ENCODE measurements at places on chromosomes 12 and 14. TPM values are rescaled to one million over a fixed set of nuclear protein-coding genes. Genes with fewer than 3 reads are reported as not detected.

KERA gene
- total RNA-seq: not detected

YEATS4 gene
- total RNA-seq: 37.7 TPM

DNA sequence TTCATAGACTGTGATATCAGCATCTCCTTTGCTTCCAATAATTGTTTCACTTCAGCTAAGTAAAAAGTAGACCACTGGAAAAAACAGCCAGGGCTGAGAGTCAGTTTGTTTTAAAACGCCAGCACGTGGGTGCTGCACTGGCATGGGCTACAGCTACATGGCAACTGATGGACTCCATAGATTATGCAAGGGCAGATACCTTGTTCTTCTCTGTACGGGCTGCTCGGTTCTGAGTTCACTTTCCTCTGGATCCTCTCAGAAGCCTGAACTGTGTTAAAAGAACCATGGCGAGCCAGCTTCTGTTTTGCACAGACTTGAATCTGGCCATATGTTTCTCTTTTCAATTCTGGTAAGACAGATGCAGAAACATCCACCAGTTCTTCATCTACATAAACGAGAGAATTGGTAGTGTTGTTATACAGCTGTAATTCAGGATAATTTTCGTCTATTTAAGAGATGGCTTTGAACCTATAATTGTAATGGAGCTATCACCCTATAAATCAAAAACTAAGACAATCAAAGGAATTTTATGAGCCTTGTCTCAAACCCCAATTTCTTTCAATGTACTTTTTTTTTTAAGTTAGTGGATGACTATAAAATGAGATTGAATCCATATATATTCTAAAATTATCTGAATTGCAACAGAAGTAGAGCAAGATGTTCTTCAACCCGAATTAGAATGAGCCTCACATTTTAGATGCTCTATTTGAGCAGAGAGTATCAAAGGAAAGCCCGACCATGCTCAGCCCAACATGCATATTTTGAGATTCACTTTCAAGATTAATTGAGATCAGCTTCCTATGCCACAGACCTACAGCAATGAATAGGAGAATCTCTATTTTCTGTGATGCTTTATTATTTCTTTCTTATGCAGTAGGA lies 31.5 kb downstream of the E2F7 start:
- no peak overlapping the region for H3K4me3 ChIP-seq
- peaks cover 76% of the 10 kb centered on the region for H3K36me3 ChIP-seq
- H3K27me3 ChIP-seq: no peaks in the 10 kb centered on the region

INSM2 gene
- not detected for total RNA-seq

ANO2 gene
- total RNA-seq: 4.2 TPM

GRCh38 chr12:1859643-1860042 lies 39.3 kb downstream of the LRTM2 start:
- H3K27ac ChIP-seq: no peak overlapping the region
- no peaks in the 10 kb centered on the region for H3K36me3 ChIP-seq

- no peak overlapping the region for H3K4me3 ChIP-seq
- no peak for DNase-seq
- H3K27ac ChIP-seq: no peak overlapping the region
- no peaks in the 10 kb centered on the region for H3K4me1 ChIP-seq
- H3K36me3 ChIP-seq: no peaks in the 10 kb centered on the region
Measured at GRCh38 chr12:103884316-103884715, 43.3 kb upstream of the NT5DC3 start.

DNA sequence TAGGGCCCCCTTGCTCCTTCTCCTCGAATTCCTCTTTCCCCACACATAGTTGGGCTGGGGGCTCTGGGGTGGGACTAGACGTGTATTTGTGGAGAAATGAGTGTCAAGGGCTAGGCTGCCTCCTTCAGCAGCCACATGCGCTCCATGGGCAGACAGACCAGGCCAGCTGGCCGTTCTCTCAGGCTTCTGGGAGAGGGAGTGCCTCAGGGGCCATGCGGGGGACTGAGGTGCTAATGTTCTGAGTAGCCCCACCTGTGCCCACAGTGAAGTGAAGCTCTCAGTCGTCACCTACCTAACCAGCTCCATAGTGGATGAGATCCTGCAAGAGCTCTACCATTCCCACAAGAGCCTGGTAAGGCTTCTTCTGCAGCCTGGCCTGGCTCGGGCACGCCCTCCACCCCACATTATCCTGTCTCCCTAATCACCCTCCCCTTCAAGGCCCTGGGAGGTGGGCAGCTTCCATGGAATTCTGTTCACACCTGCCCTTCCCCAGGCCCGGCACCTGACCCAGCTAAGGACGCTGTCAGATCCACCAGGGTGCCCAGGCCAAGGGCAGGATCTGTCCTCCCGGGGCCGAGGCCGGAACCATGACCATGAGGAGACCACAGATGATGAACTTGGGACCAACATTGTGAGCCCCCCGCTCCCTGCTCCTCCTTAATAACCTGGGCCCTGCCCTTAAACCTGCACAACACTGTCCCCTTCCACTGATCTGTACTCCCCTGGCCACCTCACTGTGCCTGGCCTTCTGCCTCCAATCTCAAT lies 9.0 kb upstream of the CPNE6 start:
- DNase-seq: no peak
- H3K4me1 ChIP-seq: no peaks in the 10 kb centered on the region
- H3K27ac ChIP-seq: no peak overlapping the region
- H3K27me3 ChIP-seq: no peaks in the 10 kb centered on the region
- H3K36me3 ChIP-seq: peaks cover 4% of the 10 kb centered on the region

DNA sequence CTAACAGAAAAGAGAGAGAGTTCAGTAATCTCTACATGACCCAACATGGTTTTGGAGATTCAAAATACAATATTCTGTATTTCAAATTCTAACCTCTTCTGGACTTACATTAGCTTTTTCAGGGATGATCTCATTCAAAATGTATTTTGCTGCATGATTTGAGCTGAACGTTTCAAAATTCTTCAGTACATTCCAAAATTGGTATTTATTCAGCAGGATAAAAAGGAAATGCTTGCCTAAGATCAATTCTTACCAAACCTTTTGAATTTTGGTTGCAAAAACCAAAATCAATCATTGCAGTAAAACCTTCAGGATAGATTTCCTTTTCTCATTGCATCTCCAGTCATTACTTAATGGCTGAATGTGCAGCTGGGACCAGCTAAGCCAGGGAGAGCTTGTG lies 1761.3 kb upstream of the SEL1L start:
- H3K36me3 ChIP-seq: peaks cover 2% of the 10 kb centered on the region
- H3K4me1 ChIP-seq: no peaks in the 10 kb centered on the region
- no peak for DNase-seq

DNA sequence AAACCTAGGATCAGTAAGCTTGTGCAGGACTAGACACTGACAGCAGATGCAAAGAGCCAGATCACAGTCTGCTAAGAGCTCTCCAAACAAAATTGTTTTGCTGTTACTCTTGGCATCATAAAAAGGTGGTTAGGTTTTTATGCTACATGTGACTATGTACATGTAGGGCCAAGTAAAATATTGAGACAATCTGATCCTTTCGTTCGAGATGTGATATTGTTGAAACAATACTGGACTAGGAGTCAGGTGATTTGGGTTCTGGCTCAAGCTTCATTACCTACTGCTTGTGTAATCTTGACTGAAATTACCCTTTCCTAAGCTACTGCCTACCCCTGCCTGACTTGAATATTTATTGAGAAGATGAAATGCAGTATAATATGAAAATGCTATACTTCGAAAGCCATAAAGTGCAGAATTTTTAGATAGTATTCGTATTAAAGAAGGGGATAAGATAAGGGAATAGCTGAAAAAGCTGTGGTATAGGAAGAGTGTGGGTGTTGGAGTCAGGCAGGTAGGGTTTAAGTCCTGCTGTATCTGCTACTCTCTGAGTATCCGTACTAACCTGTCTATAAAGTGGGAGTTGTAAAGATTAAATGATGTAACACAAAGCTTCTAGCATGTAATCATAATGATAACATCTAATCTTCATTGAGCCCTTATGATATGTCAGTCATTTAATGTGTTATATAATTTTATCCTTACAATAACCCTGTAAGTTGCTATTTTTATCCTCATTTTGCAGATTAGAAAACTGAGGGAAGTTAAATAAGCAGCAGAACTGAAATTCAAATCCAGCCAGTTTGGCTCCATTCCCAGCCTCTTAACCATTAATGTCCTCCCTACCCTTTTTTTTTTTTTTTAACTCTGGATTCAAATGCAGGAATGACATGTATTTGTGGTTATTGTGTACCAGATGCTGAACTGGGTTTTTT lies 38.6 kb upstream of the ATF1 start:
- H3K4me1 ChIP-seq: no peaks in the 10 kb centered on the region
- no peak overlapping the region for H3K27ac ChIP-seq
- no peak for DNase-seq
- H3K4me3 ChIP-seq: no peak overlapping the region
- peaks cover 69% of the 10 kb centered on the region for H3K36me3 ChIP-seq

DNA sequence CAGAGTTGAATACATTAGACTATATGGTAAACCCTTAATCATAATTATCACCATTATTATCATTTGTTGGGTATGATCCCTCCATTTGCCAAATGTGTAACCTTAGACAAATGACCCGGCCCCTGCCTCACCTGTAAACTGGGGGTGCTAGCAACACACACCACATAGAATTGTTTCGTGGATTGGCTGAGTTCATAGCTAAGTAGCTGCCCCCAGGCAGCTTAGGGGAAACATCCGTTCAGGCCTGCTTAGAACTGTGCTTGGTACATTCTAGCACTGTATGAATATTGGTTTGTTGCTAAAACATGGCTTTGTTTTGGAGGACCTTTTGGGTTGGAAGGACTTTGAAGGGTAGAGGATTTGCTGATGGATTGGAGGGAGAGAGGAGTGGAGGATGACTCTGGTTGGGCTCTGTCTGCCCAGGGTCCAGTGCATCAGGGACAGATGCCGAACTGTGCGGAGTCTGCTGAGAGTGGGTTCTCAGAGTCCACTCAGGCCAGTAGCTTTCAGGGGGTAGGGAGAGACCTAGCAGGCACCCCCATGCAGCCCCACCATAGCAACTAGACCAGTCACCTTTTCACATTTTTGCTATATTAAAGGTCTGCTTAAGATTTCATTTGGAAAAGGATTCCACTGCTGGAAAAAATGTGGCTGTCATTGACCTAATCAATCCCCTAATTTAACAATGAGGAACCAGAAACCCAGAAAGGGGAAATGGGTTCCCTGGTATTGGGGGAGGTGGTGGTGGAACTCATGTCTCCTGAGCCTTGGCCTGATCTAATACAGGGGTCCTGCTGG lies 2.2 kb downstream of the RIN3 start:
- H3K4me1 ChIP-seq: no peaks in the 10 kb centered on the region
- H3K36me3 ChIP-seq: no peaks in the 10 kb centered on the region
- H3K27ac ChIP-seq: no peak overlapping the region

PELI2 gene
- total RNA-seq: 16.2 TPM

DNA sequence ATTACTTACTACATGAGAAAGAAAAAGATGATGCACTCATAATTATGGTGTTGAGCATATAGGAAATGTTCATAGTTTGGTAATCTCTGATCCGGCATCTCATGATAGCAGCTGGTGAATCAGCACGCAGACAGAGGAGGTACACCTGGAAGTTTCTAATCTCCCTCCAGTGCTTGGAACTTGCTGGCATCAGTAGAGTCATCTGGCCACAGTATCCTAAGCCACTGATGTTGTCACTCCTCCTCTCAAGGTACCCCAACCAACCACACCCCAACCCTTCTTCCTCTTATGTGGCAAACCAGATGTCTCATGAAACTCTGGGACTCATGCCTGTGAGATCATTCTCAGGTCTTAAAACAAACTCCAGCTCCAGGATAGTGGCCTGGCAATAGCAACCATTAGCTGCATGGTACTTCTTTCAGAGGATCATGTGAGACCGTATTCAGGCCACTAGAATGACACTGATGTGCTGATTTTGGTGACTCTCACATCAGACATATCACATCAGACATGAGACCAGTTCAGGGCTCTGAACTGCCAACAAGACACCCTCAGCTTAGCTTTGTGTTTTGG lies 143.0 kb downstream of the RASSF9 start:
- no peak for DNase-seq
- no peaks in the 10 kb centered on the region for H3K36me3 ChIP-seq
- no peak overlapping the region for H3K27ac ChIP-seq
- no peak overlapping the region for H3K4me3 ChIP-seq
- peaks cover 5% of the 10 kb centered on the region for H3K4me1 ChIP-seq

DNA sequence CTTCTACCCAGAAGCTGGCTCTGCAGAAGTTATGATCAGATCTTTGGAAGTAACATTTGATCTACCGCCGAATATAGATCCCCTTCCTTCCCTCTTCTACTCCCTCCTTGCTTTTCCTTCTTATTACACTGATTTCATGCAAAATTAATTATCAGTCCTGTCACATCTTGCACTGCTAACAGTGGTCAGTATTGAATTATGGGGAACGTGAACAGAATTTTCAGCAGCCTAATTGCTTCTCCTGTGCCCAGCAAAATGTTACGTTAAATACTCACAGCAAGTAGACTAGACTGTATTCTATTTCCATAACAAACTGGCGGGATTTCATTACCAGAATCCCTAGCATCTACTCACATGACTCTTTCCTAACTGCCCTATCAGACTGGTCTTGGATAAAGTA lies 596.9 kb downstream of the DIO2 start:
- no peaks in the 10 kb centered on the region for H3K36me3 ChIP-seq
- no peaks in the 10 kb centered on the region for H3K27me3 ChIP-seq
- H3K27ac ChIP-seq: no peak overlapping the region
- no peaks in the 10 kb centered on the region for H3K4me1 ChIP-seq
- DNase-seq: no peak

- no peaks in the 10 kb centered on the region for H3K27me3 ChIP-seq
- no peak overlapping the region for H3K27ac ChIP-seq
- no peak for DNase-seq
- H3K4me1 ChIP-seq: no peaks in the 10 kb centered on the region
- no peak overlapping the region for H3K4me3 ChIP-seq
Measured at GRCh38 chr12:67280572-67280971, 11.4 kb downstream of the CAND1 start.

Measured in H9 (cell line).